DMS 273 treated with DMSO at 0.1 percent for 48 hours (cell line): ENCODE measurements at places on chromosomes 3 and 15.

DNA sequence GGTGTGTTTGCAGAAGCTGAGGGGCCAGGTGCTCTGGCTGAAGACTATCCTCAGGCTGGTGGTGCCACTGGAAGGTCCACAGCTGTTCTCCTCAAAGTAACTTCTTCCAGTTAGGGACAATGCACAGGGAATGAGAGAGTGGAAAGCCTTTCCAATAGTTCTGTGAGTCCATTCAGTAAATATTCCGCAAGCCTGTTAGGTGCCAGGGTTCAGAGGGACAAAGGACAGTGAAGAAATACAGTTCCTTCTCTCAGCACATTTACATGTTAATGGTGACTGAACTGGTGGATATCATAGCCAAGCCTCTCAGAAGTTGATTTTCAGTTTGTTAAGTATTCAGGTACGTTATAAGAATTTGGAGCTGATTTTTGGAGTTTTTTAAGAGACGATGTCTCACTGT, 122.5 kb downstream of the C3orf70 start:
- no peak for DNase-seq

DNA sequence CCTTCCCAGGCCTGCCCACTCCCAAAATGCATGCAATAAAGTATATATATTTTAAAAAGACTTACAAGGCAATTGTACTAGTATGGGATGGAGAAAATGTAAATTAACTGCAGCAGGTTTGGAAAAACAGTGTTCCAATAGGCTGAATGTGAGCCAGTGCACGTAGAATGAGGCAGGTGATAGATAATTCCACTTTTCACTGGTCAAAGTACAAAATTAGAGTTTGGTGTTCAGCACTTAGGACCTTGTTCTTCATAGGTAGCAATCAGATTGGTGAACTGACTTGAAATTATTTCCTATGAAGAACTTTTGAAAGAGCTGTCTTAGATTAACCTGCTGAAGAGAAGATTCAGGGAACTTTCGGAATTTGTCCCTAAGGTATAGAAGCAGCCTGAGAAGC, 1.9 kb downstream of the WDR48 start:
- DNase-seq: no peak

DNA sequence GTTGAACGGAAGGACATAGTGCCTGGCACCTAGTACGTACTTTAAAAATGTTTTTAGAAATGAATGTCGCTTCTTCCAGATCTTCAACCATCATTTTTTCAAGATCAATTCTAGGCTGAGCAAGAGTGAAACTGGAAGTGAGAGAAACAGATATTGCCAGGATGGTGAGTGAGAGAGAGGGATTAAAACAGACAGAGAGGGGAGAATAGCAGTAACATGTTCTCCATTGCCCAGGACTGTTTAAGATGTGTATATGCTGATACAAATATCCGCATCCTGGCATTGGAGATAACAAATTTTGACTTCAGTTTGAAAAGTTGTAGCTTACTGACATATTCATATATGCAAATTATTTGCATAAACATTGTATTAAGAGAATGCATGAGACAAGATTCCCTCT, 1156.1 kb downstream of the TBL1XR1 start:
- no peak for DNase-seq

DNA sequence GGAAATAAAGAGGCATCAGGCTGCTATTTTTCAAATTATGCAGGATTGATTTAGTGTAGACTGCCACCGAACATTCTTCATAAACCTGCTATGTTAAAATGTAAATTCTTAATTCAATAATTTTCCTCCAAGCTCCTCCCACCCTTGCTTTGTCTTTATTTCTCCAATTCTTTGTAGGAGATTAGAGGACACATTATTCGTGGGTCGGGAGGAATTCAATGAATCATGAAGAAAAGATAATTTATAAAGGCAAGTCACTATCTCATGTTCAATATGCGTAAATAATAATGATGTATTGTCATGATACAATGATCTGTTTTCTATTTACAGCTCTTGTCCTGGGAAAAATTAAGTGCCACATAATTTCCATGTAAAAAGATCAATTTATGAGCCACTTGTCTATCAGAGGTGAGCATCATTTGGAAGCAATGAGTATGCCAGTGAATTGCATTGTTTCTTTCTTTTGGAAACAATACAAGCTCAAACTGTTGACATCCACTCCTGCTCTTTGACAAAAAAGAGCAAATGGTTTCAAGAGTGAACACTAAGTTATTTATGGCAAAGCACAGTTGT, 148.0 kb upstream of the MITF start:
- no peak for DNase-seq

- DNase-seq: no peak
These were observed 6.6 kb downstream of the GHRL start for GRCh38 chr3:10286133-10286524.
